ENCODE measurements at places on chromosomes 6 and 20.

DNA sequence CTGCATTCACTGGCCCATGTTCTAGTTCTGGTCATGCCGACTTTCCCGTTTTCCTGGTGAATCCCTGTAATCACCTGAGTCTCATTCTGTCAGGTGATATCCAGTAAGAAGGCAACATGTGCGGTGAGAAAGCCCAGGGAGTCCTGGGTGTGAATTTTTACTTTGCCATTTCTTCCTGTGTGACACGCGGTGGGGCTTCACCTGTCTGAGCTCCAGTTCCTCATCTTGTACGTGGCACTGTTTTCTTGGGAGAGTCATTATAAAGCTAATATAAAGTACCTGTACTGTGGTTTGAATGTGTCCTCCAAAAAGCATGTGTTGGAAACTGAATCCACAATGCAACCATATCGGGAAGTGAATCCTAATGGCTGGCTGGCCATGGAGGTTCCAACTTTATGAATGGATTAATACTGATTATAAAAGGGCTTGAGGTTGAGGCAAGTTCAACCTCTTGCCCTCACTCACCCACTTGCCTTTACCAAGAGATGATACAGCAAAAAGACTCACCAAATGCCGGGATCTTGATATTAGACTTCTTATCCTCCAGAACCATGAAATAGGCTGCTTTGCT is 5.1 kb downstream of the HLA-E start:
- DNase-seq, result no peak

DNA sequence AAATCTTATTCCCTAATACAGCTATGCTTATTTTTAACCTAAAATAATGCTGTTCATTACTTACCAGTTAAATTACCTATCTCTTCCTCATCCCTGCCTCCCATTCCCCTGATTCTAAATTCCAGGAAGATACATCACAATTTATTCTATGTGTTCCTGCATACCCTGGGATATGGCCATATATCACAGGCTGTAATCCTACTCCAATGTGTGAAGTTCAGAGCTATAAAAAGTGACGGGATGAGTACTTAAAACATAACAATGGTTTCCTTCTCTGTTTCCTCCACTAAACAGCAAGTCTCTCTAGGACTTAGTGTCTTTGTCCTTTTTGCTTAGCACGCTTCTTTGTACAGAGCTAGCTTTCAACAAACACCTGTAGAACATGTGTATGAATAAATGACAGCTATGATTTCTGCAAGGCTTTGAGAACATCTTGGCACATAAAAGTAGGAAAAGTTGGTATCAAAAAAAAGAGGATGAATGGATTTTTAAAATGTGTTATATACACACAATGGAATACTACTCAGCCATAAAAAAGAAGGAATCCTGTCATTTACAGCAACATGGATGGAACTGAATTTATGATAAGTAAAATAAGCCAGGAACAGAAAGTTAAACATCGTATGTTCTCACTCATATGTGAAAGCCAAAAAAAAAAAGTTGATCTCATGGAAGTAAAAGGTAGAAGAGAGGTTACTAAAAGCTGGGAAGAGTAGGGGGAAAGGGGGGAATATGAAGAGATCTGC is 45.8 kb downstream of the SESN1 start:
- no peak for DNase-seq

- no peak for DNase-seq
Observed at GRCh38 chr20:43032459-43032858, 157.2 kb downstream of the PTPRT start.

DNA sequence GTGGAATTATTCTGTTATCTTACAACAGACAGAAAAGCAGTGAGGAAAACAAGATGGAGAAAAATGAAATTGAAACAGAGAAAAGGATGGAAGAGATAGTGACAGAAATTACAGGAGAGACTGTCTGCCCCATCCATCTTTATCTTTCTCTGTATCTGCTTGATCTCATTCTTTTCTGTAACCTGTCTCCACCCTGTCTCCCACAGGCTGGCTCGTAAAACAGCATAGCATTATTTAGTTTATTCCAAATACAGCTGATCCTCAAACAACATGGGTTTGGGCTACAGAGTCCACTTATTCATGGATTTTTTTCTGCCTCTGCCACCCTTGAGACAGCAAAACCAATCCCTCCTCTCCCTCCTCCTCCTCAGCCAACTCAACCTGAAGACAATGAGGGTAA is 482.3 kb upstream of the JARID2 start:
- DNase-seq, result no peak

- DNase-seq, result no peak
Observed at GRCh38 chr20:23050076-23050838, 785 bp upstream of the THBD start.

GRCh38 chr6:13811627-13812358 is 2.6 kb downstream of the MCUR1 start:
- DNase-seq, result no peak

DNA sequence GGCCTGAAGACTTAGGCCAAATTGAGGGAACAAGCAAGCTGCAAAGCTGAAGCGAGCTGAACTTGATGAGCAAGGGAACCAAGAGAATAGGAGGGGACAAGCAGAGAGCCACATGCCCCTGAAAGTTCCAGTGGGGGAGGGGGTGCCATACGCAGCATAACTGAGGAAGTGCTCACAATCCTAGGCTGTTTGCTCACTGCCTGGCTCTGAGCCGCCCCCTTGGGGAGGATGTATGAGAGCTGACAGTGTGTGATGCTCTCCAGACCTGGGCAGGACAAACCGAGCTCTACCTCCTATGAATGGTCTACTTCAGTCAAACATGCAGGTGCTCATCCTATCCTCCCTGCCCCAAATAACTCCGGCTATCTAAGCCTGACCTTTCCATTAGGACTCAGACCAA is 52.1 kb downstream of the FAXC start:
- DNase-seq, result no peak

GRCh38 chr6:19692506-19693298 is 144.5 kb upstream of the ID4 start:
- no peak for DNase-seq

GRCh38 chr20:20251836-20252235 is 116.1 kb upstream of the INSM1 start:
- DNase-seq, result no peak

- no peak for DNase-seq
Observed at GRCh38 chr20:23356203-23356602, 5.6 kb downstream of the NXT1 start.

GRCh38 chr6:120363429-120363828 is 970.9 kb downstream of the TBC1D32 start:
- DNase-seq, result no peak

- DNase-seq, result no peak
Observed at GRCh38 chr20:9467995-9468394, 46.4 kb upstream of the LAMP5 start.

- no peak for DNase-seq
Observed at GRCh38 chr20:1964659-1965405, 29.0 kb downstream of the PDYN start.

- no peak for DNase-seq
Observed at GRCh38 chr6:152637296-152638047, at the start of gene SYNE1. Gene SYNE1, minus strand, starts transcription at chr6:152637362. Its CDS starts 9,031 bp downstream, at chr6:152628331.

- DNase-seq, result no peak
Observed at GRCh38 chr20:48019496-48019895, 234.2 kb upstream of the SULF2 start.

DNA sequence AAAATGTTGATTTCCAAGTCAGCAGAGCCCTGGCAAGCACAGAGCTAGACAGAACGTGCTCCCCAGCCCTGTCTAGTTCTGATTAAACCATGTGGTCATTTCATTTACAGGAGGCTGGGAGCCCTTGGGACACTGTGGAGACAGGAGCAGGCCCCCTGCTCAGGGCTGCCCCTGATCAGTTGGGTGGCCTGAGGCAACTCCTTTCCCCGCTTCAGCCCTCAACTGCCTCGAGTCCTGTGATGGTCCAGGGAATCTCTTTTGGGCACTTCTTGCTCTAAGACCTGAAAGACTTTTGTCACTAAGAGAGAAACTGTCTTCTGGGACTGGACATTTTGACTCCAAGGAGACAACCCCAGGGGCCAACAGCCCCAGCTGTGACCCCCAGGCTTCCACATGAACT is 13.5 kb downstream of the DYNLRB1 start:
- DNase-seq, result no peak

GRCh38 chr6:133418108-133418507 is 177.0 kb downstream of the EYA4 start:
- DNase-seq, result no peak

DNA sequence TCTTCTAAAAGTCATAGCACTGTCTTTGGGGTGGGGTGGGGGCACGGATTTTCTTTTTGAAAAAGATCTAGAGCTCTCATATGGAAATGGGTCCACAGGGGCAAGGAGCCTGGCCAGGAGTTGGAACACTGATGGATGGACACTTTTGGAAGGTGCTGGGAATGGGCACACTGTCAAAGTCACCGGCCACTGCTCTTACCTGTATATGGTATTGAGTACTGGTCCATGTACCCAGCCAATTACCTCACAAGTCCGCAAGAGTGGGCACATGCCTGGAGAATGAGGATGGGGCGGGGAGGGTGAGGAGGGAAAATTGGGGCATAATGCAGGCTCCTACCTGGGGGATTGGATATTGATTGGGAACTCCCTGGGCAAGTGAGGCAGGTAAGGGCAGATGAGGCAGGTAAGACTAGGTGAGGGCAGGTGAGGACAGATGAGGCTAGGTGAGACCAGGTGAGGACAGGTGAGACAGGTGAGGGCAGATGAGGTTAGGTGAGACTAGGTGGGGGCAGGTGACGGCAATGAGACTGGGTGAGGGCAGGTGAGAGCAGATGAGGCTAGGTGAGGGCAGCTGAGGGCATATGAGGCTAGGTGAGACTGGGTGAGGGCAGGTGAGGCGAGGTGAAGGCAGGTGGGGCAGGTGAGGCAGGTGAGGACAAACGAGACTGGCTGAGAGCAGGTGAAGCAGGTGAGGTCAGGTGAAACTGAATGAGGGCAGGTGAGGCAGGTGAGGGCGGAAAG is 167.9 kb downstream of the NRN1 start:
- no peak for DNase-seq

DNA sequence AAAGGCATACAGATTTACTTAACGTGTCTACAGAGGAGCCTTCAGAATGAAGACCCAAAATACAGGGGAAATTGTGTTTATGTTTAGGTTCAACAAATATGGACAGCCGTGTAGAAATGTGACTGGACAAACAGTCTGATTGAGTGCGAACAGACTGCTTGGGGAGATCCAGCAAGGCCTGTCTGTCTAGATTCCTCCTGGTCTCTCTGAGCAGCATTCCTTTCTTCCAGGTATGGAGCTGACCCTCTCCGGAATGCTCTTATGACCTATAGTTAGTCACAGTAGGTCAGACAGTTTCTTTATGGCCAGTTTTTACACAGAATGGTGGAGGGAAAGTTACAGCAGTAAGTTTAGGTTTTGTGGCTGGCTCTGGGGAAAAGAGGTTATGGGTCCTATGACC is 9.0 kb downstream of the RIN2 start:
- no peak for DNase-seq

GRCh38 chr20:1819311-1820137 is 75.7 kb upstream of the SIRPA start:
- no peak for DNase-seq

DNA sequence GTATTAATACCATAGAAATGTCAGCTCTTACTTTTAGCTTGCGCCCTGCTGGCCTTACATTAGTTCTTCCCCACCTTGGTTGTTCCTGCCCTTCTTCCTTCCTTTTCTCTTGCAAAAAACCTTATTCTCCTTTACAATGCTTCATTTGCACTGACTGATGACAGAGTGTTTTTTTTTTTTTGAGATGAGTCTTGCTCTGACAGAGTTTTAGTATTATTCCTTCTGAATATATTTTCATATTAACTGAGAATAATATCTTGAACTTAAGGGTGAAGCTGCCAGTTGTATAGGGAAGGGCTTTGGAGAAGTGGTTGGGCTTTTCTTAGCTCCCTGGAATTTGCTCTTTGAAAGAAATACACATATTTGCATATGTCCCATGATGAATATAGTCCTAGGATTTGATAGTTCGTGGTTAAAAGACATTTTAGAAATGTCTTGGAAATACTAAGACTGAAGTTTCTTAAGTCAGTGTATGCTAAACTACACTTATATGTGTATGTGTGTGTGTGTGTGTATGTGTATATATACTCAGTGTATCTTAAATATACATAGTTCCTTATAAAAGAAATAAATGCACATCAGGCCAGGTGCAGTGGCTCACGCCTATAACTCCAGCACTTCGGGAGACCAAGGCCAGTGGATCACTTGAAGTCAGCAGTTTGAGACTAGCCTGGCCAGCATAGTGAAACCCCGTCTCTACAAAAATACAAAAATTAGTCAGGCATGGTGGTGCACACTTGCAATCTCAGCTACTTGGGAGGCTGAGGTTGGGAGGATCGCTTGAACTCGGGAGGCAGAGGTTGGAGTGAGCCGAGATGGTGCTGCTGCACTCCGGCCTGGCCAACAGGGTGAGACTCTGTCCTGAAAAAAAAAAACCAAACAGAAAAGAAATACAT is 216.1 kb upstream of the MYLIP start:
- DNase-seq, result no peak

- no peak for DNase-seq
Observed at GRCh38 chr6:73131706-73132105, 93.6 kb downstream of the KHDC1L start.

DNA sequence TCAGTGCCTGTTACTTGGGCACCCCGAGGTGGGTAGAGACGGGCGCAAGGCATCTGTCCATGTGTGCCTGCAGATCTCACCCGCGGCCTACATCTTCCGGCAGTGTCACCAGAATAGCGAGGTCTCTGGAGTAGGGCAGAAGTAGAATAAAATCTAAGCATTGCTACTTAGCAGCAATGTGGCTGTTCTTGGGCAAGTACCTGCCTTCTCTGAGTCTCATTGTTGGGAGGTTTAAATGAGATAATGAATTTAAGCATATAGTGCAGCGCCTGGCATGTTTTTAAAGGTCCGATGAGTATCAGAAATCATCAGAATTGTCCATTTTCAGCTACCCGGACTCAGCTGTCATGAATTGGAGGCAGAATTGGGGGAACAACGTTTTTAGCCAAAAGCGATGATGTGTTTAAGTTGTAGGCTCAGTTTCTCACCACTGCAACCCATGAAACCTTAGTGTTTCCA is 800 bp downstream of the ABCC10 start:
- DNase-seq, result no peak

DNA sequence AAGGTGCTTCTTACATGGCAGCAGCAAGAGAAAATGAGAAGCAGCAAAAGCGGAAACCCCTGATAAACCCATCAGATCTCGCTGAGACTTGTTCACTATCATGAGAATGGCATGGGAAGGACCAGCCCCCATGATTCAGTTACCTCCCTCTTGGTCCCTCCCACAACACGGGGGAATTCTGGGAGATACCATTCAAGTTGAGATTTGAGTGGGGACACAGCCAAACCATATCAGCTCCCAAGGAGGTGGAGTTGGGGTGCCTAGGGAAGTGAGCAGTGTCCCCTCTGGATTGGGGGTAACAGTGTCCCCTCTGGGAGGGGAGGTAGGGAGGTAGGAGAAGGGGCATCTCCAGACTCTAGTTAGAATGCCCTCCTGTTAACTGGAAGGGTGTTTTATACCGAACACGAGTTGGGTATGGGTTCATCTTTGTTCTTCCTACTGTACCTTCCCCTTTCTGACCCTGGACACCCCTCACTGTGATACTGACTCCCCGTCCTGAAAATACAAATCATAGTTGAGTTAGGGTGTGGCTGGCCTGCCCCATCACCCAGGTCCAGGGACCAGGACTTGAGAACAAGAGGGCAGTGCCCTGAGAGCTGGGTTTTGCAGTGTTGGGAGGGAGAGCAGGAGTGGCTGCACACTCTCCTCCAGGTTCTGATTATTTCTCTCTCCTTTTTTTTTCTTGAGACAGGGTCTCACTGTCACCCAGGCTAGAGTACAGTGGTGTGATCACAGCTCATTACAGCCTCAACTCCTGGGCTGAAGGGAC is 62.0 kb downstream of the EFCAB8 start:
- DNase-seq, result no peak
